Activated T-cell treated with anti-CD3 and anti-CD28 coated beads for 48 hours (primary cell): ENCODE measurements at places on chromosomes 3 and 15.

GRCh38 chr3:171789759-171790505, 20.4 kb downstream of the PLD1 start:
- no peak for DNase-seq

GRCh38 chr15:80568876-80569605, 126.1 kb upstream of the ABHD17C start:
- DNase-seq: no peak

- DNase-seq: no peak
Observed at GRCh38 chr15:95409626-95410310, 920.7 kb upstream of the NR2F2 start.

DNA sequence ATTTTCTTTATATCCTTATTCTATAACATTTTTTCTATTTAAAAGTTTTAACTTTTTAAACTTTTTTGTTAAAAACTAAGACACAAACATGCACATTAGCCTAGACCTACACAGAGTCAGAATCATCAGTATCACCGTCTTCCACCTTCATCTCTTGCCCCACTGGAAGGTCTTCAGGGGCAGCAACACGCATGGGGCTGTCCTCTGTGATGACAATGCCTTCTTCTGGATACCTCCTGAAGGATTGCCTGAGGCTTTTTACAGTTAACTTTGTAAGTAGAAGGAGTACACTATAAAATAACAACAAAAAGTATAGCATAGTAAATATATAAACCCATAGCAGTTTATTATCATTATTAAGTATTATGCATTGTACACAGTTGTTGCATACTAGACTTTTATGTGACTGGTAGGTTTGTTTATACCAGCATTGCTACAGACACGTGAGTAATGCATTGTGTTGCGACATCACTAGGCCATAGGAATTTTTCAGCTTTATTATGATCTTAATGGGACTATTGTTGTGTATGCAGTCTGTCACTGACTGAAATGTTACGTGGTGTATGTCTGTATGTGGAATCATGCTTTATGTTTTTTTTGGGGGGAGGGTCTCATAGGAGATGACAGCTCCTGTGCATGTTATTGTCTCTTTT, 18.2 kb downstream of the ATP1B3 start:
- no peak for DNase-seq

DNA sequence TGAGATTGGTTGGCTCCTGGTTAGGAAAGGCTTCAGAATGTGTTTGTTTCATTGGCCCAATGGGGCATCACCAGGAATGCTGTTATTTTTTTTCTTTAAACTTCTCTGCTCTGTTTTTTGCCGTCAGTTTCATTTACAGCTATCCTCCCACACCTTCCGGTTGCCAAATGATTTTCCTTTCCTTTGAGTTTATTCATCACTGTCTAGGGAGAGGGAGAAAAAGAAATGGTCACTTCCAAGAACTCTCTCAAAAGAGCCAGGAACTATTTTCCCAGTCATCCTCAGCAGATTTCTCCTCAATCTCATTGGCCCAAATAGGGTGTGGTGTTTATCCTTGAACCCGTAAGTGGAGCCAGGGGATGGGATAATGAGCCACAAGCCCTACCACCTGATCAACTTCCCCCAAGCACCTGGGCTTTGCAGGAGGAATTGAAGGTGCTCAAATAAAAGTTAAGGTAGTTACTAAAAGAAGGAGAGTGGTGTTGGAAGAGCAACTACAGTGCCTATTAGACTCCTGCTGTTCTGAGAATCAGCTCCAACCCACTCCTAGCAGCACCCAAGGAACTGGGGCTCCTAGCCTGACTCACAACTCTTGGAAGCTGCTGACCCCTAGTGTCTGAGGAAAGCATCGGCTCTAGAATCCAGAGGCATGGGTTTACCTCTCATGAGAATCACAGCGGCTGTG, 183.8 kb upstream of the IL12A start:
- DNase-seq: peak; percentile 11

- no peak for DNase-seq
Observed at GRCh38 chr3:190983875-190984274, 121.4 kb upstream of the GMNC start.

- no peak for DNase-seq
Observed at GRCh38 chr3:149860881-149861280, 47.9 kb downstream of the RNF13 start.

DNA sequence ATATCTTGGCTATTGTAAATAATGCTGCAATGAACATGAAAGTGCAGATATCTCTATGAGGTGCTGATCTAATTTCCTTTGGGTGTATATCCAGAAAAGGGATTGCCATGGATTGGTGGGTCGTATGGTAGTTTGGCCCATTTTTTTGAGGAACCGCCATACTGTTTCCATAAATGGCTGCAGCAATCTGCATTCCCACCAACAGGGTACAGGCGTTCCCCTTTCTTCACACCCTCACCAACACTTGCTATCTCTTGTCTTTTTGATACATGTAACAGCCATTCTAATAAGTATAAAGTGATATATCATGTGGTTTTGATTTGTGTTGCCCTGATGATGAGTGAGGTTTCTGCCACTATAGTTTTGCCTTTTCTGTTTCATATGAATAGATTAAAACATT, 146.7 kb downstream of the NR2F2 start:
- DNase-seq: no peak

- DNase-seq: no peak
Observed at GRCh38 chr15:88738796-88739195, 64.4 kb upstream of the ACAN start.

GRCh38 chr15:20368974-20369373, 172.6 kb downstream of the GOLGA6L6 start:
- DNase-seq: no peak

DNA sequence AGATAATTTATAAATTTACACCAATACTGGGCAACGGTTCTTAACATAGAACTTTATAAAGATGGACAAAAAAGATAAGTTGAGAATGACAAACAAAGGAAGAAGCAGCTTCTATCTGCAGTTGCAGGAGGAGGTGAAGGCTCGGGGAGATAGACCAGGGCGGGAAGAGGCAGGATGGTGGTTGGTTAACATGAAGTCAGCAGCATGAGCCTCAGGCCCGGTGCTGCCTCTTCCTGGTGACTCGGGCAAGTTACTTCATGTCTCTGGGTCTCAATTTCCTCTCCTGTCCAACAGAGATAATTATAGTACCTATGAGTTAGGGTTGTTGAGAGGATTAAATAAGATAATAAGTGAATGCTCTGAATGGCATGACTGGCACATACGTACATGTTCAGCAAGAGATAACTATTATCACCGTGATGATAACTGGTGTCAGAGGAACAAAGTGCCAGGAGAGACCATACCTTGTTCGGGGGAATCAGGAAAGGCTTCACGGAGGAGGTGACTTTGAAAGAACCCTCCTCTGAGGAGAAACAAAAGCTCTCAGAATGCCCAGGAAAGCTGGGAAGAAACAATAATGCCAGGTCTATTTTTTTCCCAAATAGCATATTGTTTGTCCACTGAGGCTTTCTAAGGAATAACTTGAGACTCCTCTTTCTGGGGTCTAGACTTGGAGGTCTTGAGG, 4.4 kb downstream of the PAK6 start:
- no peak for DNase-seq

GRCh38 chr15:47394286-47394809, 323.0 kb upstream of the SEMA6D start:
- no peak for DNase-seq

GRCh38 chr15:40361640-40362039, 3.6 kb downstream of the DISP2 start:
- DNase-seq: no peak

- no peak for DNase-seq
Observed at GRCh38 chr3:133928903-133929607, 33.4 kb upstream of the RAB6B start.

DNA sequence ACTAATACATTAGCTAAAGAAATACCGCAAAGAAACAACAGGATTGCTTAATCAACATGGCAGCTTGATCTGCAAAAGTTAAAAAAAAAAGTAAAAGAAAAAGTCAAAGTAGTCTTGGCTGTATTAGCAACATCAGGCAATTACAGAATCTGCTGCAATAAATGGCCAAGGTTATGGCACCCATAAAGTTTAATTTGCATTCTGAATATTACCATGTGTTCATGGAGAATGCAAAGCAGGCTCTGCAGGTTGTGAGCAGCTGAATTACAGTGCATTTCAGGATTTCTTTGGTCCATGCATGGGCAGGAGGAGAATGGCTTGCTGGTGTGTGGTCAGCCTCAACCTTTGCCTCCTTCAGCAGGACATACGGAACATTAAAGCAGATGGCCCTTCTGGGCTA, 199.1 kb upstream of the AZI2 start:
- no peak for DNase-seq

DNA sequence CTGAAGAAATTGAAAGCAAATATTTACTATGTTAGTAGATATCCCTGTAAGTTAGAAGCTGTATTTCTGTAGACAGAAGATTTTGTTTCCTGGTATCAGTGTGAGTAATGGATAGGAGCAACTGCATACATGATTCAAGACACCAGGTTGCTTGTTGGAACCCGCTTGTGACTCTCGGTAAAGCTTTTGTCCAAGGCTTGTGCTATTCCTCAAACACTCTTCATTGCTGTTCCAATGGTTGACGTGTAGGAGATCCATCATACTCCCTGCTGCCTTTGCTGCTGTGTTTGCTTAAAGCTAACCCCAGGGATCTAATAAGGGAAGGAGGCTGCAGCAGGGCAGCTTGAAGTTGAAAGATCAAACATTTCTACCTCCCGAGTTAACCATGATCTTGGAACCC, 160.1 kb downstream of the RSRC1 start:
- DNase-seq: no peak
